Lung (tissue), 17 donors: ENCODE measurements at places on chromosomes 16 and 17. TPM values are rescaled to one million over a fixed set of nuclear protein-coding genes. Genes with fewer than 3 reads are reported as not detected.

GRCh38 chr17:45316434-45317110, at the start of gene MAP3K14:
Gene MAP3K14 (minus strand): TSS chr17:45317020. CDS start chr17:45290745, 26,275 bp downstream.
- DNase-seq, result peak; percentile 87

DNA sequence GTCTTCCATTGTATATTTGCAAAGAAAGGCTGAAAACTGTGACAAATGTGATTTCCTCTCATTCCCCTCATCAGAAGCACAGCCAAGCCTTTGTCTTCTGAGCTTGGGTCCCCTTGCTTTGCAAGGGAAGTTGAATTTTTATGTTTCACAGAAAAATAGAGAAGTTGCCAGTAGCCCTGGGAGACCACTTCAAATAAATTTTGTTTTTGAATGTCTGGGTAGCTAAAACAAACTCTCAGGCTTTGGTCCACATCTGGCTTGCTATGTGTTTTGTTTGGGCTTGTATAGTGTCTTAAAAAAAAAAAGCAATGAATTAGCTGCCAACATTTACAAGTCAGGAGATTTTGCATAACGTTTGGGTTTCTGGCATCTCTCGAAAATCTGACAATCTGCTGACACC, 24.1 kb downstream of the PIK3R6 start:
- no peak for DNase-seq

Gene KRT24
- total RNA-seq, result not detected

Gene CHST5
- total RNA-seq, result 1.3 TPM

GRCh38 chr17:20105539-20106280, 96.6 kb downstream of the SPECC1 start:
- no peak for DNase-seq

DNA sequence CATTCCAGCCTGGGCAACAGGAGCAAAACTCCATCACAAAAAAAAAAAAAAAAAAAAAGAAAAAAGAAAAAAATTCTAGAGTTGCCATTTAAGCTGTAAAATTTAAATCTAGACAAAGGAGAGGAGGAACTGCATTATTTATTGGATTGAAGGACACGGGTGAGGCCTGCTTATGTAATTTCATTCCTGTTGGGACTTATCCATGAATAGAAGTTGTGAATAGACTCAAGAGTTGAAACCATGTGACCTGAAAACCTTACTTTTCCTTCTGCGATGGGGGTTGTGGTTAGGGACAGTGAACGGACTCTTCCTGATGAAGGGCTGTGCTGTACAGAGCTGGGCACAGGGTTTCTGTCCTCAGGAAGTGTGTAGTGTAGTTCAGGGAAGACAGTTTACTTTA, 22.5 kb downstream of the BANP start:
- DNase-seq, result no peak

DNA sequence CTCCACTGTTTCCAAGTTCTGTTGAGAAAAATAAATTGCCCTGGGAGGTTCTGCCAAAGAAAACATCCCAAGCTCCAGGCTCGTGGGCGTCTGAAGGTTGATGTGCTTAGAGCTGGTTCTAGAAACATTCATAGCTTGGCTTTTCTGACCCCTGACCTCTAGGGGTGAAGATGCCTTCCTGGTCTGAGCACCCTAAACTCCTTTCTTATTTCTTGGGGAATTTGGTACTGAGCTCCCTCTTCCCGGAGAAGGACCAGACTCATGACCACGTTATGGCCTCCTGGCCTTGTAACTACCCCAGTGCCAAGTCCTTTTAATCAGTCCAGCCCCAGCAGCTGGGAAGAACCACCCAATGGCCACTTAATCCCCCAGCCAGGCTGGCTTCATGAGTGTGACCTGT, 66.4 kb downstream of the MYH11 start:
- DNase-seq, result no peak

Gene HSF5
- total RNA-seq, result 0.17 TPM

Gene ASGR1
- total RNA-seq, result 5.9 TPM

DNA sequence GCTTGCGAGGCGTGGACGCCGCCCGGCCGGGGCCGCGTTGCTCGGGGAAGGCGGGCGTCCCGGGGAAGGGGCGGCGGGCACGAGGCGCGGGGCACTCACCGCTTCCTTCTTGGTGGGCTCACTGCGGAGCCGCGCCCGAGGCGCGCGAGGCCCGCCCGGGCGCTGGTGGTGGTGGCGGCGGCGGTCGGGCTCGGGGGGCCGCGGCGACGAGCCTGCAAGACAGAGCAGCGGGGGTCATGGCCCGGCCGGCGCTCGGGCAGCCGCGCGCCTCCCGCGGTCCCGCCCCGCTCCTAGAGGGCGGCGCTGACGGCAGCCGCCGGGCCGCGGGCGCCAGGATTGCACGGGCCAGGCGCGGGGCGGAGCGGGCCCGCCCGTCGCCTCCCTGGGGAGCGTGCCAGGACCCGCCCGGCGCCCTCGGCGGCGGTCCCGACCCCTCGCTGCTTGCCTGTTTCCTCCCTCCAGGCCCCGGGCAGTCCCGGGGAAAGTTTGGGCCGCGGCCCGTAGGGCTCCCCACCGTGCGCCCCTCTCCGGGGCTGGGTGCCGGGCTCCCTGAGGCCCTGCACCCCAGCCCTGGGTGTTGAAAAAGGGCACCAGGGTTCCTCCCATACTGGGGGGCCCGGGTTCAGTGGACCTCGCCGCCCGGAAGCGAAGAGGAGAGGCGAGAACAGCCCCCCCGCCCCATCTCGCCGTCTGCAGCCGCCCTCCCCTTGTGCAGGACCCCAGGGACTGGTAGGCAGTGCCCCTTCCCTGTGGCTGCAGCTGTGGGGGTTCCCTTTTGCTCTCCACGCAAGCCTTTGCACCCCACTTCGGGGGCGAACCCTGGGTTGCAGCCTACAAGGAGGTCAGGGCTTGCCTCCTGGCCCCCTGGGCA, at the start of gene C16orf74:
TSS of gene C16orf74 (minus strand) at position 270 of the 871 bp plus-strand sequence. CDS start 15,879 bp downstream, outside the sequence.
- peak; percentile 79 for DNase-seq

Gene PPY
- not detected for total RNA-seq

Gene MT1A
- total RNA-seq, result 1.1 TPM

- DNase-seq, result no peak
These were observed 45.0 kb downstream of the VMP1 start for GRCh38 chr17:59752446-59752845.

DNA sequence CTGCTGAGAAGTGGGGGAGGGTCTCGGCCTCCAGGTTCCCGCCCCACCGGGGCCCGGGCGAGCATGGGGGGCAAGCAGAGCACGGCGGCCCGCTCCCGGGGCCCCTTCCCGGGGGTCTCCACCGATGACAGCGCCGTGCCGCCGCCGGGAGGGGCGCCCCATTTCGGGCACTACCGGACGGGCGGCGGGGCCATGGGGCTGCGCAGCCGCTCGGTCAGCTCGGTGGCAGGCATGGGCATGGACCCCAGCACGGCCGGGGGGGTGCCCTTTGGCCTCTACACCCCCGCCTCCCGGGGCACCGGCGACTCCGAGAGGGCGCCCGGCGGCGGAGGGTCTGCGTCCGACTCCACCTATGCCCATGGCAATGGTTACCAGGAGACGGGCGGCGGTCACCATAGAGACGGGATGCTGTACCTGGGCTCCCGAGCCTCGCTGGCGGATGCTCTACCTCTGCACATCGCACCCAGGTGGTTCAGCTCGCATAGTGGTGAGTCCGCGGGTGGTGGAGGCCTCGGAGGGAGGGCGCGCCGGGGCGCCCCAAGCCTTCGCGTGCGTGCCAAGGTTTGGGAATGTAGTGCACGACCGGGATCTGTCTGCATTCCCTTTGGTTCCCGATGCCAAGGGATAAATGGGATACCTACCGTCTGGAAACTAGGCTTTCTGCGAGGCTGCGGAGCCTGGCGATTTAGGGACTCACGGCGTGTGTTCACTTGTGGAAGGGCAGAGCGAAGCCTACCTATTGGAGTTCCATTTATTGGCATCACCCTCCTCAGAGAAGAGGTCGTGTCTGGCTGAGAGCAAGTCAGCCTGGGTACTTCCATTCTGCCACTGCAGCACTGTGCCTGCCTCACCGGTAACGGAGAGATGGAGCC, 1.0 kb downstream of the ZNRF1 start:
- peak; percentile 49 for DNase-seq

- DNase-seq, result no peak
These were observed 1.9 kb upstream of the CDH3 start for GRCh38 chr16:68643227-68643626.

DNA sequence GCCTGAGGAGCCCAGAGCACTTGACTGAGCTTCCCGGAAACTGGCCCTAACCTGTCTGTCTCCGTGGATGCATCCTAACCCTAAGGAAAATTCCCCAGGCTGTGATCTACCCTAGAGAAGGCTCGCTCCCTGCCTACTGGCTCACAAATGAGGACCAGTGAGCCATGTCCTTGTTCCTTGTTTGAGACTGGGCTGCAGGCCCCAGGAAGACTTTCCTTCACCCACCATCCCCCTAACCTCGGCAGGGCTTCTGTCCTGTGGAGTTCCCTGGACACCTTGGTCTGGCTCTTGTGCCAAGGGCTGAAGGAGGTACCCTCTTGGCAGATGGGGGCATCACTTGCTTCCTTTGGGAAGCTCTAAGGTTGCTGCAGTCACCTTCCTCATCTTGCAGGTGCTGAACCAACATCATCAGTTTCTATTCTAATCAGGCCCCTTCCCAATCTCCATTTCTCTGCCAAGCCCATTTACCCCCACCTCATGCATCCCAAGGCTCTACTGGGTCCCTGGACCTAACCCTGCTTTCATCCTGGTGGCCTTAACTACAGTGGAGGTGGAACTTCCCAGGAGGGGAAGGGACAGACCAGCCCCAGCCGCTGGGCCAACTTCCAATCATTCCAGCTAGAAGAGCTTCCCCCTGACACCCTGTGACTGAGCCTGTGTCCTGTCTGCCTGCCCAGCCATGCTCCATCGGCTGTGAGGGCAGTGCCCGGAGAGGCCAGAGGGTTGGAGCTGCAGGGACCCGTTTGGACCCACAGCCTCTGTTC, 12.4 kb downstream of the RNF40 start:
- DNase-seq, result no peak

Gene HAP1
- total RNA-seq, result 0.21 TPM

Gene ZFPM1
- total RNA-seq, result 9.0 TPM

Gene TNP2
- total RNA-seq, result not detected

DNA sequence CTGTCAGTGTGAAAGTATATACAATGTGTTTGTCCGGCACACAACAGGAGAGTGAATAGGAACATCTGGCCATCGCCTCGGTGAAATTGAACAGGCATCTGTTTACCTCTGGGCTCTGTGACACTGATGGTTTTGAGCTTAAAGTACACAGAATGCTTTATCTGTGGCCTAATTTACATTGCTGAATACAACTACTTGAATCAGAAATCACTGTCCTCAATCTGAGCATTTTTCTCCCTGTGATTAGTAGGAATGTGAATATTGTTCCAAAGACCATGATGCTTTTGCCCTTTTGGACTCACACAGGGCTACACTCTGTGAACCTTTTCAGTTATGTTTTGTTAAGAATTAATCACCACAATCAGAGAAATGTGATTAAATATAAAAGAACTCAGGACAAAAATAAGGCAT, 323.0 kb upstream of the TBX2 start:
- DNase-seq, result peak; percentile 61

- no peak for DNase-seq
These were observed 5.6 kb upstream of the COG1 start for GRCh38 chr17:73187203-73187769.

DNA sequence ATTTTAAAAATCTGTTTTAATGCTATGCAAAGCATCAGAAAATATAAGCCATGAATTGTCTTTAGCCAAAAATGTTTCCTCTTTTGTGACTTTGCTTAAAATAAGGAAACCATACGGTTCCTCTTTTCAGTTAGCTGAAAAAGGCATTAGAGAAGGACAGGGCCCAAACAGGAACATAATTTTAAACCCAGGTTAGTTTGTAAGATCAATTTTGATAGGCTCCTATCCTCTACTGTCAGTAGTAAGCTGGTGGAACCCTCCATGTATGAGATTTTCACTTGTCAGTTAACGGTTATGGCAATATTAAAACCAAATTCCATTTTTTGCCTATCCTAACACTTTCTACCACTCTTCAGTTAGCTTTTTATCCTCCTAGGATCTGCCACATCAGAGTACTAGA, 4.3 kb downstream of the EVI2B start:
- no peak for DNase-seq

DNA sequence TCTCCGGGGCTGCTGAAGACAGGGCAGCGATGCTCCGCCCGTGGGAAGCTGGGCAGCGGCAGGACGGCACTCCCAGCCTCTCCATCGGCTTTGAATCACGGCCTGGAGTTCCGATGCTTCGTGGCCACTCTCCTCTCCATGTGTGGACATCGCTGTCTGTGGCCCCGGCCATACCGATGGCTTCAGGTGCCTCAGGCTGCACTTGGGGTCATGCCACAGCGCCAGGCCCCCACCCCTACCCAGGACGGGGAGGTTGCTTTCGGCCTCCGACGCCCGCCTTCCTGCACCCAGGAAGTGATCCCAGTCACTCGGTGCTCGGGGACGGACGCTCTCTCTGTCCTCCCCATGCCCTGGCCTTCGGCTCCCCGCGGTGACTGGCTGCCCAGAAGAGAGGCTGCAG, 180.7 kb downstream of the BANP start:
- no peak for DNase-seq

GRCh38 chr16:79648826-79649225, 48.3 kb upstream of the MAF start:
- DNase-seq, result no peak

Gene RNF151
- not detected for total RNA-seq

Gene SLC2A4
- total RNA-seq, result 2.0 TPM

- no peak for DNase-seq
These were observed 16.8 kb downstream of the NQO1 start for GRCh38 chr16:69709456-69710084.

DNA sequence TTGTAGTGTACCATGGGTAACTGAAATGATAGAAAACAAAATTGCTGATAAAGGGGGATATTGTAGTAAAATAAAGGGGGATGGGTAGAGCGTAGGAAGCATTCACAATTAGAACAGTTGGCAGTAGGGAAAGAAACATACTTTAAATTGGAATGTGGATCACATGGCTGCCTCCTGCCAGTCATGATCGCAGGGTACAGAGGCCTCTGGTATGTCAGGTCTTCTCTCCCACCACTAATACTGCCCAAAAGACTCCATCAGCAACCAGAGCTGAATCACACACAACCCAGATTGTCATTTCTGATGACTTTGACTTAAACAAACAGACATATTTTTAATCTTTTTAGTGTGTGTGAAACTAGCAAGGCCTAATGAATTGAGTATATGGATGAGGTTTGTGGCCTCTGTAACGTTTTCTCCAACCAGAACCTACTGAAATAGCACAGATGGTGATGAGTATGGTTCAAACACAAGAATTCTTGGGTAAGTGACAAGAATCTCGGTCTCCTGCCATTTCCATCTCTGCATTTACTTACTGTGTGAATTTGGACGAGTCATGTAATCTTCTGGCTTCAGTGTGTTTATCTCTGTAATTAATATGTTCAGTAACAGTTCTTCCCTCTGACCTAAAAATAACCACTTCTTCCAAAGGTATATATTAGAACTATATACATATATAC, 112.6 kb downstream of the USP22 start:
- DNase-seq, result no peak

- no peak for DNase-seq
These were observed 71.1 kb downstream of the N4BP1 start for GRCh38 chr16:48538746-48539484.

GRCh38 chr17:50841949-50842354, 6.6 kb downstream of the WFIKKN2 start:
- peak; percentile 84 for DNase-seq
